ENCODE measurements at places on chromosomes 12 and 14.

DNA sequence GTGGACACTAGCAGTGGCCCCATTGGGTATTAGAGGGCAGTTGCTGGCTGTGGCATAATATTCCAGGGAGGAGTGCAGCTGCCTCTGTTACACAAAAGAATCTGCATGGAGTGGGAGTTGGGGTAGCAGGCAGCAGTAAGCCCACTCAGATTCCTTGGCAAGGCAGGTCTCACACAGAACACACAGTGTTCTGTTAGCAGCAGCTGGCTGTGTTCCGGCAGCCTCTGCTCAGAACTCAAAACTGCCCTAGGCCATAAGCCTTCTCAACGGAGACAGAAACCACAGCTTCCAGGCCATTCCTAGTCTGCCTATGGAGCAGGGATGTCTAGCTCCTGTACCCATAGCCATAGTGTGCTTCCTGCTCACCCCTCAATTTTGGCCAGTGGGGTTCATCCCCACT is 1085.4 kb downstream of the SLC6A15 start:
- no peaks in the 10 kb centered on the region for H3K27me3 ChIP-seq
- no peak overlapping the region for H3K4me3 ChIP-seq
- H3K27ac ChIP-seq: no peak overlapping the region
- H3K4me1 ChIP-seq: no peaks in the 10 kb centered on the region

- H3K27me3 ChIP-seq: no peaks in the 10 kb centered on the region
- no peak for DNase-seq
- no peak overlapping the region for H3K27ac ChIP-seq
- H3K36me3 ChIP-seq: no peaks in the 10 kb centered on the region
- no peak overlapping the region for H3K4me3 ChIP-seq
- no peaks in the 10 kb centered on the region for H3K4me1 ChIP-seq
Measured at GRCh38 chr12:71578694-71579258, 84.9 kb downstream of the ZFC3H1 start.

DNA sequence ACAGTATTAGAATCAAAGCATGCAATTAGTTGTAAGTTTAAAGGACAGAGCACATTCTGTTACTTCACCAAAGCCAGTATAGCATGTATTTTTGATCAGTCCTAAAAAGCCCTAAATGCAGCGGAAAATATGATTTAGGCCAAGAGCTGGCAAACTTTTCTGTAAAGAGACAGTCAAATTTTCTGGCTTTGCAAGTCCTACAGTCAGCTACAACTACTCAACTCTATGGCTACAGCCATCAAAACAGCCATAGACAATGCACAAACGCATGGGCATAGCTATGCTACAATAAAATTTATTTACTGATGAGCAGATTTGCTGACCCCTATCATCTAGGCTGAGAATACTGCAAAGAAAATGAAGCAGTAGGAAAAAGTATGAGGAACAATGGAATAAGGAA is 52.9 kb downstream of the ATXN2 start:
- no peaks in the 10 kb centered on the region for H3K27me3 ChIP-seq
- no peak overlapping the region for H3K4me3 ChIP-seq
- peaks cover 55% of the 10 kb centered on the region for H3K36me3 ChIP-seq
- no peak overlapping the region for H3K27ac ChIP-seq

GRCh38 chr14:90721619-90722305 is 94.5 kb downstream of the TTC7B start:
- H3K27me3 ChIP-seq: no peaks in the 10 kb centered on the region
- H3K27ac ChIP-seq: no peak overlapping the region
- peaks cover 4% of the 10 kb centered on the region for H3K4me1 ChIP-seq
- no peak overlapping the region for H3K4me3 ChIP-seq
- no peaks in the 10 kb centered on the region for H3K36me3 ChIP-seq

- H3K27me3 ChIP-seq: no peaks in the 10 kb centered on the region
- peaks cover 87% of the 10 kb centered on the region for H3K36me3 ChIP-seq
- peaks cover 10% of the 10 kb centered on the region for H3K4me1 ChIP-seq
- no peak overlapping the region for H3K4me3 ChIP-seq
- no peak overlapping the region for H3K27ac ChIP-seq
Measured at GRCh38 chr12:15897433-15897832, 13.7 kb upstream of the DERA start.
